ENCODE measurements at places on chromosomes 3 and 15.
A peak's percentile ranks its signal among the peaks of the same experiment; 100 is the strongest.

GRCh38 chr3:45604999-45605398 lies 10.4 kb downstream of the LIMD1 start:
- no peak for DNase-seq

DNA sequence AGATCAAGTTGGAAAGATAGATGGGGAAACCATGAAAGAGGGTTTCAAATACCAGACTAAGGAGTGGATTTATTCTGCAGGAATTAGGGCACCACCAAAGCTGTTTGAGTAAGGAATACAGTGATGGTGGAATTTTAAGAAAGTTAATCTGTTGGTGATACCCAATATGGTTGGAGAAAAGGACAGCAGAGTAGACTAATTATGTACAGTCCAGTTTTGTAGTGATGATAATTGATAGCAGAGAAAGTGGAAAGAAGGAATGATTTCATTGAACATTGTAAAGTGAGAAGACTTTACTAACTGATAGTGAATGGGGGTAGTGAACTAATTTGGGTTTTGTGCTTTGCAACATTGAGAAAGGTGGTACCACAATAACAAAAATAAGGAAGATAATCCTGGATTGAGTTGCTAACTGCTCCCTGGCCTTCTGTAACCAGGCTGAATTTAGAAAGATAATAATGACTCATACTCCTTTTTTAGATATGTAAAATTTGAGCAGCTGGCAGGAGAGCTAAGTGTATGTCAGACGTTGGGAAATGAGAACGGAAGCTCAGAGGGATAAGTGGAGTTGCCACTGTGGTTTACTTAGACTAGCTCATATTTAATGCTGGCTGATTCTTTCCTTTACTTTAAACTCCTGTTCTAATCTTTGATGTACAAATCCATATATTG lies 16.9 kb downstream of the TCAIM start:
- no peak for DNase-seq

GRCh38 chr15:63060699-63061098 lies 18.2 kb downstream of the TPM1 start:
- no peak for DNase-seq

DNA sequence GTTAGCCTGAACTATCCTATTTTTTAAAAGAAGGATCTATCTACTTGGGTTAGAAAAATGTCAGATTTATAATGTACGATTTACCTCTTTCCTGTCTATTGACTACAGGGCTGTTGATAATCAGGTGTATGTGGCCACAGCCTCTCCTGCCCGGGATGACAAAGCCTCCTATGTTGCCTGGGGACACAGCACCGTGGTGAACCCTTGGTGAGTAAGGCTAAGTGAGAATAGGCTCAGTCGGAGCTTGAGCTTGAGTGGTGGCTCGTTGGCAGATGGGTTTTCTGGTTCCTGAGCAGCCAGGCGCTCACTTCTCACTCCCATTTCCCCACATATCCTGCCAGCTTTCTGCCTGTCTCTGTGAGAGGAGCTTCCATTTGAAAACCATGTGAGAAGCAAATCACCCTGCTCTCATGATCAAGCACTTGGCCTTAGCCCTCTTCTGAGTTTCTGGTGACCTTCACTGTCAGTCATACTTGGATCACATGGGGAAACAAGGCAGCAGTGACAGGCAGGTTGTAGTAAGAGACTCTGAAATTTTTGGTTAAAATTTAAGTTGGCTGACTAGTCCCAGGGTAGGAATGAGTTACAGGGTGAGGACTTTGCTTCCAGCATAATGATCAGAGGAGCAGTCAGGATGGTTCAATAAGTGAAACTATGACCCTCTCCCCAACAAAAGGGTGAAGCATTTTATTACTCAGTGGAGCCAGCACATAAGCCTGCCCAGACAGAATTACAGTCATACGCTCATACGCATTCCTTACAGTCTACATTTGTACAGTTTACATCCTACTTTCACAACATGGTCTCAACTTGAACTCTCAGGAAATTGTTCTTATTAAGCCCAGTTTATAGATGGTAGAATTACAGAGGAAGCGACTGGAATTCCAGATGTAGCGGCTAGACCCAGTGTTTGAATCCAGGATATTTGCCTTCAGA lies 18.0 kb downstream of the NIT2 start:
- DNase-seq = no peak

DNA sequence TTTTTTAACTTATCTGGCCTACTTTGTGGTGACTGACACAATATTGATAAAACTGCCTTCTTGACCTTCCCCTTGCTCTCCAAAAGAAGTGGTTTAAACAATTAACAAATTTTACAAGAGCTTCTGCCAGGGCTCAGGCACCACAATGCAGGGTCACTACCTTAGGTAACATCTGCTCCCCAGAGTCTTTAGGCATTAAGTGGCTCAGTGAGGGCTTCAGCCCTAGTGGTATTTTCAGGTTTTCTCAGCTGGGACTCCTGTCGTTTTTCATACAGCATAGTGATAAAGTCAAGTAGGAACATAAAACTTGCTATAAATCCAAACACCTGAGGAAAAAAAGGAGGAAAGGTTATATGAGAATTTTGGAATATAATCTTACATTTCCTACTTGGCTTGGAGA lies 18.9 kb downstream of the CMTM6 start:
- no peak for DNase-seq

DNA sequence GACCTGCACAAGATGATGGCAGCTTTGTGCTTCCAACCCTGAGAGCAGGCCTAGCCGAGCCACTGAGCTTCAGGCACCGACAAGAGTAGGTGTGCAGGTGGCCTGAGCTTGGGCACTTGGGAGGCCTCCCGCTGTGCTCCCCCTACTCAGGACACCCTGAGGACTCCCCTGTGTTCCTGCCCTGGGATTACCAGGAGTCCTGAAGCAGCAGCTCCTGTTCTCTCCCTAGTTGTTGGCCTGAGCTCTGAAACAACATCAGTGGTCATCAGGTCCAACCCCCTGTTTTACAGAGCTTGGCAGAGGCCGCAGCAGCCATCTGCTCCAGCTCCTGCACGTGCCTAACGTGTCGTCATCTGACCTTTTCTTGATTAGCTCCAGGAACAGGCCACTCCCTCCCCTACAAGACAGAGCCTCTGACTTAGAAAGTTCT lies 8.0 kb upstream of the MESP2 start:
- no peak for DNase-seq

GRCh38 chr3:151550025-151550618 lies 89.3 kb upstream of the IGSF10 start:
- no peak for DNase-seq

GRCh38 chr15:59437817-59438624 lies at the start of gene FAM81A:
TSS of gene FAM81A (plus strand) at chr15:59438186. CDS start at chr15:59458627, 20,441 bp downstream.
- DNase-seq = peak; percentile 89

DNA sequence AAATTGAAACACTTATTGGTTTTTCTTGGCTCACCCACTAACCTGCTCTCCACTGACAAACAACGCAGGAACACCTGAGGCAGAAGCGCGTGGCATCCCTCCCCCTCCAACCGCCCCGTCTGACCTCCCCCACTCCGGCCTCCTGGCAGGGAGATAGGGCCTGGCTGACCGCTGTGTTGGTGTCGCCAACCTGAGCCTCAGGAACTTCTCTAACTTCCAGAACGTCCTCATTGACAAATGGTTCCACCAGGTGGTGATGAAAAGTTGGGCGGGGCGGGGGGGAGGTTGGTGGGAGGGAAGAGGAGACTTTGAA lies 22.8 kb downstream of the IL17RD start:
- DNase-seq = no peak

DNA sequence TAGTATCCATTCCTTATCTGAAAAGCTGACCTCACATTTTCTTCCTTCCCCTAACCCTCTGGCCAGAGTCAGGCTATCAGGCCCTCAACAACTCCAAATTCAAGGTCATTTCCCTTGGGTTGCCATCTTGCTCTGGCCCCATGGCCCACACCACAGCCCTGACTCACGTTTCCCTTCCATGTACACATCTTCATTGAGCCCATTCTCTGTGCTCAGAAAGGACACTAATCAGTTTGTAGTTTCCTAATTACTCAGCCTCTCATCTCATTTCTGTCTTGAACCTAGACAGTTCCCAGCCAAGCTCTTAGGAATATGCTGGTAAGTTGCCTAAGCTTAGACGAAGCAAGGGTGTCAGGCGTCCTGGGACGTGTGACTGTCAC lies 14.9 kb downstream of the TGM5 start:
- DNase-seq = no peak

- no peak for DNase-seq
Observed at GRCh38 chr3:134332344-134332743, 41.9 kb downstream of the AMOTL2 start.

- DNase-seq = no peak
Observed at GRCh38 chr3:43794776-43795175, 104.0 kb downstream of the ABHD5 start.

- DNase-seq = no peak
Observed at GRCh38 chr15:45186771-45187577, 792 bp downstream of the SHF start.

DNA sequence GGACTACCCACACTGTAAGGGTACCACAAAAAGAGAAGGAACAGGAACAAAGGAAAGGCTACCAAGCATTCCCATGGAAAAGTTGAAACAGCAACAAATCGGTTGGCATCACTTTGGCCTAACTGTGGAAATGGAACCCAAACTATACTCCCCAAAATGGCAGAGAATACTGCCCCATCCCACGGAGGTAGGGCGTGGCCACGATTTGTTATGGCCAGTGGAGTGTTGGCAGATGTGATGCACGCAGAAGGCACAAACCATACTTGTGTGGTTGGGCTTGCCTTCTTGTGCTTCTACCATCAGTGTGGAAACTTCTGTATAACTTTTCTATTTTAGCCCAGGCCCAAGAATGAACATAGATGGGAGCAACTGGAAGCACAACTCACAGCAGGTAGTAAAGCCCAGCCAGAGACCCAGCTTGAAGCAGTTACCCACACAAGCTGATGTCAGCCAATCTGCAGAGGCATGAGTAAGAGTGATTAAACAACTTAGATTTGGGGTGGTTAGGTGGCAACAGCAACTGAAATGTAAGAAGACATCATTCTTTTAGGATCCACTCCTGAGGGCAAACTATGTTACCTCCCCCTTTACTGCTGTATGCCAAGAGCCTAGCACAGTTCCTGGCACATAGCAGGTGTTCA lies 64.1 kb downstream of the BTD start:
- no peak for DNase-seq

GRCh38 chr3:149375501-149376196 lies 1.8 kb downstream of the TM4SF1 start:
- DNase-seq = no peak

DNA sequence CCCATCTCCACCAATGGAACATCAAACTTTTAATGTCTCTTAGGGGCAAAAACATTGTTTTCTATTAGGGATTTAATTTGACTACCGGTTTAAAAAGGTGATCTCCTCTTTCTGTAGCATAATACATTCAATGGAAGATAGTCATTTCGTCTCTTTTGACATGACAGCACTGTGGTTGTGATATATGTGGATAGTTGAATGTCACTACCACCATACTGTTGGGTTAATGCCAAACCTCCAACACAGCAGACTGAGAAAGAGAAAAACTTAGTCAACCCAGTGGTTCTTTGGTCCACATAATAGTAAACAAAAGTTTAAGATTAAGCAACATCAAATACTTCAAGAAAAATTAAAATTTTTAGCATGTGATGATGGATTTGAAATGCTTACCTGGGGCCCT lies 530.4 kb downstream of the AGBL1 start:
- DNase-seq = no peak

DNA sequence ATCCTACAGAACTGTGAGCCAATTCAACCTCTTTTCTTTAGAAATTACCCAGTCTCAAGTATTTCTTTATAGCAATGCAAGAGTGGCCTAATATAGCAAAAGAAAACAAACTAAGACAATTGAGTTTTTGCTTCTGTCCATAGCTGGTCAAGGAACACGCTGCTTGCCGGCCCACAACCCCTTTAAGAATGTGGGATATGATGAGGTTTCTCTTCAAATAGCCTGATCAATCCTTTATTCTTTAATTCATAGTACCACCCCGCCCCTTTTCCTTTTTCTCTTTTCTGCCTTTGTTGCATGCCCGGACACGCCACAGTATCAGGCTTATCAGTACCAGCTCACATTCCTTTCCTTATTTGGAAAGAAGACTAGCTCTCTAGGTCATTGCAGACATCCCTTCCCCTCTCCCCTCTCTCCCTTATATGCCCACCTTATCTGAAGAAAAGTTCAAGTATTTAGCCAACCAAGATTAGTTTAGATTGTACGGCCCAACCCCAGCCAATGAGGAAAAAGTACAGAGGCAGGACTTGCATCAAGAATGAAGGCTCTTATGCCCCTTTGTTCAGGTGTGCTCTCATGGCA lies 404.5 kb downstream of the OCA2 start:
- DNase-seq = no peak

DNA sequence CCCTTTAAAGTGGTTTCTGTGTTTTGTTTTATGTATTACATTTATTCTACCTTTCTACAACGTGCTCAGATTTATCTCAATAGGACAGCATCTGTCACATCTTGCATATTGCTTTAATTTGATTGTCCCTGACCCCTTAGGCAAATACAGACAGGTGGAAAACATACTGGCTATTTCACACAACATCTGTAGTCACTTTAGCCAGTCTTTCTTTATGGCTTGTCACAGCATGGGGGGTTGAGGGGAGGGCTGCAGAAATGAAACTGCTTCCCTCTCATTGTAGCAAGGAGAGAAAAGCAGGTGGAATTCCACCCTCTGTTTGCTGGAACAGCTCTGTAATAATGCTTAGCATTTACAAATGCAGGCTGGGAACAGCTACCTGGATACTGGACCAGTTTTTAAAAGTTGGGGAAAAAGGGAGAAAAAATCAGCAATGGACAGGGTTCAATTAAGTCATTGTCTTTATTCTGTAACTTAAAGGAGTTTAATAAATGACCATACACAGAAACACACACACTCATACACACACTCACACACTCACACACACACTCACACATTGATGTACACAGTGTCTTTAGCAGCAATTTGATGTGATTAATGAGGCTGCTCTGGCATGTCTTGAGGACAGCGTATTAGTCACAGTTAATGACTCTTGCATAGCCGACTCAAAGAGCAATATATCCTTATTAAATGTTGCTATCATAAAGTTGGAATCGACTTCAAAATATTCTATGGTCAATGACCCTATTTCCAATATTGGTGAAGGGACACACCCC lies 283.7 kb upstream of the GBE1 start:
- DNase-seq = peak; percentile 99

DNA sequence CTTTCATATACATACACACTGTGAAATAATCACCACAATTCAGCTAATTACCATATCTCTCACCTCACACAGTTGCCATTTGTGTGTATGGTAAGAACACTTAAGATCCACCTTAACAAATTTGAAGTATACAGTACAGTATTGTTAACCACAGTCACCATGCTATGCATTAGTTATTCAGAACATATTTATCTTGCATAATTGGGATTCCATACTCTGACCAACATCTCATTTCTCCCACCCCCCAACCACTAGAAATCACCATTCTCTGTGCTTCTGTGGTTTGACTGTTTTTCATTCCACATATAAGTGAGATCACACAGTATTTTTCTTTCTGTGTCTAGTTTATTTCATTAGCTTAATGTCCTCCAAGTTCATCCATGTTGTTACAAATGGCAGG lies 247.7 kb upstream of the CTNNB1 start:
- DNase-seq = no peak

GRCh38 chr3:194470615-194471014 lies 16.2 kb downstream of the ATP13A3 start:
- no peak for DNase-seq

- no peak for DNase-seq
Observed at GRCh38 chr15:69236505-69236904, 62.2 kb upstream of the PAQR5 start.

- no peak for DNase-seq
Observed at GRCh38 chr3:113659101-113659541, 37.3 kb downstream of the USF3 start.
